ENCODE measurements at places on chromosomes 13 and 19.

GRCh38 chr13:79995334-79995733 is 345.6 kb downstream of the SPRY2 start:
- DNase-seq: peak; percentile 86

DNA sequence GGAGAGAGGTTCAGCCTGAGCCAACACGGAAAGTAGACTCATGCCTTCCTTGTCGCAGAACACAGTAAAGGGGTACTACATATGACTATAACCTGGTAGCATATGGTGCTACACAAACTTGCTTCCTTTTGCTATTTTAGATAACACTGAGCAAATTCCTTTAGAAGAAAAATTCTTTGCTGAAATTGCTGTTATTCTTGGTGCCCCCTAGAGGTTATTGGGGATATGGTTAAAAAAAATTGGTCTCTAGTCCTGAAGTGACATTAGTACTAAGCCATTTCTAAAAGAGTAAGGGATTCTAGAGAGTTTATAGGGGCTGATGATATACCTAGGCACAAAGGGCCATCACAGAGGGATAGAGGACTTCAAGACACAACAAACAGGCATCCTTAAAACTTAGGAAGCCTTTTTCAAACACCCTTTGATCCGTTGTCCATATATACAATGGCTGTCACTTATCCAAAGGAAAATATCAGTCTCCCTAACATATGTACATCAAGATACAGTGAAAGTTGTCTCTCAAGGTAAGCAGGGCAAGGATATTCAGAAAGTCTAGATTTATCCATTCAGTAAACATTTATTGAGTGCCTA is 13.9 kb upstream of the HS6ST3 start:
- DNase-seq: peak; percentile 23

DNA sequence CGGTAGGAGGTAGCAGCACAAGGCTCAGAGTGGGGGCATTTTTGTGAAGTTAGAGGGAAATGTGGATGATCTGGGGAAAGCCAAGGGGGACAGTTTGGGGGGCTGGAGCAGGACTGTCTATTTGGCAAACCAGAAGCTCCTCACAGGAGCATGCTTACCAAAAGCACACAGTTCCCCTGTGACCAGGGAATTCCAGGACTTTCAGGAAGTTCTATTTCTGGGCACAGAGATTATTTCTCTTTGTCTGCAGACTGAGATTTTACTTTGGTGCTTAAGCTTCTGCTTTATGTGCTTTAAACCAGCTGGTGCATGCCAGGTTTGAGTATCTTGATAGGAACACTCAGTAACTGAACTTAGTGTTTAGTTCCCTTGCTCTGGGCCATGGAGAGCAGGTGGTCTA is 525.3 kb downstream of the DIAPH3 start:
- no peak for DNase-seq

DNA sequence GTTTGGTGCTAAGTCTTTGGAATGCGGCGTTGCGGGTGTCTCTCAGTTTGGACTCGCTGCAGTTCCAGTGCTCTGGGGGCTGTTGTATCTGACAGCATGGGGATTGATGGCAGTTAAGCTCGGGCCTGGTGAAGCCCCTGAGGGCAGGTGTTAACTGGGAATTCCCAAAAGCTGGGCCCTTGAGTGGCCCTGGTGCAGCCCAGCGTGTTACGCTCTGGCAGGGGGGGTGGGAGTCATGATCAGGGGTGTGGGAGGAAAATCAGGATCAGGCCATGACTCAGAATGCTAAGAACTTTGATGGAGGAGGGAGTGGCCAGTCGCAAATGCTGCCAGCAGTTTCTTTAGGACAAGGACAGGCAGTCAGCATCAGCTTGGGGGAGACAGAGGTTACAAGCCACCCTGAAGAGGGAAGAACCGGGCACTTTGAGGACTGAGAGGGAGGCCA is 19.6 kb downstream of the AP2A1 start:
- peak; percentile 27 for DNase-seq

DNA sequence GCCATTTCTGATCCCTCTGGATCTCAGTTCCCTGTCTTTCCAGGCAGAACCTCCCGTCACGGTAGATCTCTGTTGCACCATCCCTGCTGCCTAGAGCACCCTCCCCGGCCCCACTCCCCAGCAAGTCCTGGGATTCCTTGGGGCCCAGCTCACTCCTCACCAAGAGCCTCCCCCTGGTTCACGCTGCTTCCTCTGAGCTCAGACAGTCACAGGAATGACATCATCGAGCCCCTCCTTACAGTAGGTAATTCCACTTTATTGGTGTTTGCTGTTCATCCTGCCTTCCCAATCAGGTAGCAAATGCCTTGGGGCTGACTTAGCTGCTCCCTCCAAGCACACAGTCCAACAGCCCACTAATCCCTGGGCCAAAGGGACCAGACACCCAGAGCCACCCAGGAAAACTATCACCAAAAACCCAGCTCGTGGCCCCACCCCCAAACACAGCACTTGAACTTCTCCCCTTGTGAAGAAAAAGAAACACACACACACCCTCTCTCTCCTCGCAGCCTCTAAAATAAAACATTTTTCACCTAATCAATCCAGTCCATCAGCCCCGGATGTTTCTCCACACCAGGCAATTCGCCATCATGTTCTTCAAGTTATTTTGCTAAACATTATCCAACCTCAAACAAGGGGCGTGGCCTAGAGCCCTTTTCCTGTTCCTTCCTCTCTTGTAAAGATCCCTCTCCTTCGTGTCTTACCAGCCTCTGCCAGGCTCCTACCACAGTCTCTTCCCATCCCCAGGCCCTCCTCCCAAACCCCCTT is 2.5 kb downstream of the NAPA start:
- peak; percentile 23 for DNase-seq

DNA sequence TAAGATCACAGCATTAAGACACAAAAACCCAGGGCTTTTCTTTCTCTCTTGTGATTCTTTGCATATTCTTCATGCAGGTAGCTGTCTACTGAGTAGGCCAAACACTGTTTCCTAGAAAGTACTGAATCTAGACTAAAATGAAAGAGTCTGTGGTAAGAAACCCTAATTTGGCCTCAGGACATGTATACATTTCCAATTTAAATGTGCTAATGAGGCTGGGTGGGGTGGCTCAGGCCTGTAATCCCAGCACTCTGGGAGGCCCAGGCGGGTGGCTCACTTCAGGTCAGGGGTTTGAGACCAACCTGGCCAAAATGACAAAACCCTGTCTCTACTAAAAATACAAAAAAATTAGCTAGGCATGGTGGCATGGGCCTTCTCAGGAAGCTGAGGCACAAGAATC is 57.8 kb downstream of the MYCBP2 start:
- DNase-seq: no peak

- peak; percentile 23 for DNase-seq
Measured at GRCh38 chr13:21010621-21011020, 50.8 kb downstream of the LATS2 start.

DNA sequence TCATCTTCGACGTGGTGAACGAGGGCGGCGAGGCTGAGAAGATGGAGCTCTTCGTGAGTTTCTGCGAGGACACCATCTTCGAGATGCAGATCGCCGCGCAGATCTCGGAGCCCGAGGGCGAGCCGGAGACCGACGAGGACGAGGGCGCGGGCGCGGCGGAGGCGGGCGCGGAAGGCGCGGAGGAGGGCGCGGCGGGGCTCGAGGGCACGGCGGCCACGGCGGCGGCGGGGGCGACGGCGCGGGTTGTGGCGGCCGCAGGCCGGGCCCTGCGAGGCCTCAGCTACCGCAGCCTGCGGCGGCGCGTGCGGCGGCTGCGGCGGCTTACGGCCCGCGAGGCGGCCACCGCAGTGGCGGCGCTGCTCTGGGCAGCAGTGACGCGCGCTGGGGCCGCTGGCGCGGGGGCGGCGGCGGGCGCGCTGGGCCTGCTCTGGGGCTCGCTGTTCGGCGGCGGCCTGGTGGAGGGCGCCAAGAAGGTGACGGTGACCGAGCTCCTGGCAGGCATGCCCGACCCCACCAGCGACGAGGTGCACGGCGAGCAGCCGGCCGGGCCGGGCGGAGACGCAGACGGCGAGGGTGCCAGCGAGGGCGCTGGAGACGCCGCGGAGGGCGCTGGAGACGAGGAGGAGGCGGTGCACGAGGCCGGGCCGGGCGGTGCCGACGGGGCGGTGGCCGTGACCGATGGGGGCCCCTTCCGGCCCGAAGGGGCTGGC is 52.6 kb downstream of the MAP4K1 start:
- no peak for DNase-seq

- peak; percentile 29 for DNase-seq
Measured at GRCh38 chr19:10861103-10861651, 10.2 kb upstream of the CARM1 start.

- no peak for DNase-seq
Measured at GRCh38 chr19:33206261-33207039, 12.3 kb downstream of the LRP3 start.

- DNase-seq: peak; percentile 34
Measured at GRCh38 chr19:3274942-3275582, 50.6 kb downstream of the CELF5 start.

- DNase-seq: peak; percentile 95
Measured at GRCh38 chr19:7920519-7921301, 572 bp downstream of the SNAPC2 start.

DNA sequence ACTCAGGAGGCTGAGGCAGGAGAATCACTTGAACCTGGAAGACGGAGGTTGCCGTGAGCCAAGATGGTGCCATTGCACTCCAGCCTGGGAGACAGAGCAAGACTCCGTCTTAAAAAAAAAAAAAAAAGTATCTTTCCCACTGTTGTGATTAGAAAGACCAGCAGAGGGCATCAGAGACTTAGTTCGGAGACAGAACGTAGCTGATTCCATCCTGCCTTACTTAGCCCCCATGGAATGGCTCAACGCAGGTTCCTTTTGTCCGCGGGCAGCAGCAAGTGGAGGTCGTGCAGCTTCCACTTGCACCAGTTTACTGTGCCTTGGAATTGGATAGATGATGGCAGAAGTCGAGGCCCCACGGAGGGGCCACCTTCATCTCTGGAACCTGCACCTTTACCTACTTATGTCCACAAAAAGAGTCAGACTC is 8.1 kb downstream of the TIMM29 start:
- DNase-seq: peak; percentile 76

DNA sequence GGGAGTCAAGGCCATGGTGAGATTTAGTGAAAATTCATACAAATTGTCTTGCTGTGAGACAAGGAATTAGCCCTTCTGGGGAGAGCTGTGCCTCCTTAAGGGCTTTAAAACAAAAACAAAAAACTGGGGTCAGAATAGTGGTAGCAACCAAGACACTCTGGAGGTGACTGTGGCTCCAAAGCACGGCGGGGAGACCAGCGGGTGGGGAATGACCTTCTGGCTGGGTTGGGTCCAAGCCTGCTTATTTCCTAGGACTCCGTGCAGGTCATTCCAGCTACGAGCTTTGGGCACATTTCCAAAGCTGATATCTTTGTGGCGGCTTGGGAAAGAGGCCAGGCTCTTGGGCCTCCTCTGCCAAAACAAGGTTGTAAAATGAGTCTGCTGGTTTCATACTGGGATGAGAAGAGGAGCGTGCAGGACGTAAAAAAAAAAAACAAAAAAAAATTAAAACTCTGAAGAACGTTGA is 348.3 kb downstream of the UQCRFS1 start:
- no peak for DNase-seq

DNA sequence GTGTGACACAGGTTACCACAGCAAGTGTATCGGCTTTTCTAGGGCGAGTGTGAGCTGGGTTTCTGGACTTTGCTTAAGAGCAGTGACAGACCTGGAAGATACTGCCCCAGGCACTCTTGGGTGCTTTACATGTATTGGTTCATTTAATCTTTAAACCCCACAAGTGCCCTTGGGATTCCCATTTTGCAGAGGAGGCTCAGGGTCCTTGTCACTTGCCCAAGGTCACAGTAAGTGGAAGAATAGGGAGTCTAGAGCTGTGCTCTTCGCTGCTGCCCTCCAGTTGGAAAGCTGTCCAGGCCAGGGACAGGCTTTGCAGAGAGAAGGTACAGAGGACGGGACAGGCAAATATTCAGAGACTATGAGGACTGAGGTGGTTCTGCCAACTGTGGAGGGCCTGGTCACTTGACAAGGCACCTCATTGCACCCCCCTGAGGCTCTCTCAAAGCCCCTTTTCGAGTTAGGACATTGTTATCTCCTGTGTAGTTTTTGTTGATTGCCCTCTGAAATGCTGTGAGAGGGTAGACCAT is 42.4 kb downstream of the BBC3 start:
- no peak for DNase-seq

- no peak for DNase-seq
Measured at GRCh38 chr19:44993526-44993925, 7.7 kb upstream of the RELB start.

- DNase-seq: no peak
Measured at GRCh38 chr13:99158846-99159245, 41.8 kb upstream of the UBAC2 start.

DNA sequence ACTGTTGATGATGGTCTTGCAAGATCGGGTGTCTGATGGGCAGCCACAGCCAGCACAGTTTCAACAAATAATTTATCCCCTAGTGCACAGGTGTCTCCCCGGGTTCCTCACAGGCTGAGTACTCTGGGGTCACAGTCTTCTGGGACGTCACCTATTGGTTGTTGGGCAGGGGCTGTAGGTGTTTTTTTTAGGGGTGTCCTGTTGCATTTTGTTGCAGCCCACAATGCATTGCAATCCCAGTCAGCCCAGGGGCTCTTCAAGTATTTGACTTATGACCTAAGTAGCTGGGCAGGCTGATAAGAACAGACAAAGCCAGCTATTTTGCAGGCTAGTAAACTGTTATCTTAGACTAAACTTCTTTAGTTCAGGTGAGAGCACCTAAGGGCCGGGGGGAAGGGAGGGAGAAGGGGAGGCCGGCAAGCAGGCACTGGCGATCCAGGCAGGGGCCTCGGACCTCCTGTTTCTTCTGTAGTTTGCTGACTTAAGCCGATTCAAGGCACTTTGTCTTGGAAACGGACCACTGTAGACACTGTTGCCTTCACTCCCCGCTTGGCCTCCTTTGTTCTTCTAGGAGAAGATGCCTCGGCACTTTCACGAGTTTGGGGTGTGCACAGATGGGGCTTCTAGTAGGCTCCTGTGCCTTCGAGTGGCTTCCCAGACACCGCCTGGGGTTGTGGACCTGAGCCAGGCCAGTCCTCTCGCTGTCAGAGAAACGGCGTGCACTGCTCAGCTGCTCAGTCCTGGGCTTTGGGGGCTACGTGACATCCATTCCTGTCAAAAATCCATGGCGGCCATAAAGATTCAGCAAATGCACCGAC is 33.9 kb upstream of the GRTP1 start:
- DNase-seq: no peak

GRCh38 chr13:110506859-110507566 is 54.5 kb downstream of the RAB20 start:
- DNase-seq: peak; percentile 31

DNA sequence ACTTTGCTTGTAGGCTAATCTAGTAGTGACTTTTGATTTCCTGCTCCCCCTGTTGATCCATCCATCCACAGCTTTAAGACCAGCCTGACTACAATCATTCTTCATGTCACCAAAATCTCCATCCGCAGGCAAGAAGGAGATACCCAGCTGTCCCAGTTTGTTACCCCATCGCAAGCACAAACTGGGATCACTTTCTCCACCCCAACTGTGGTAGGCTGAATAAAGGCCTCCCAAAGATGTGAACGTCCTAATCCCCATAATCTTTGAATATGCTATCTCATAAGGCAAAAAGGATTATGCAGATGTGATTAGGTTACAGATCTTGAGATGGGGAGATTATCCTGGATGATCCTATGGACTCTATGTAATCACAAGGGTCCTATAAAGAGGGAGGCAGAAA is 202.0 kb downstream of the ENOX1 start:
- DNase-seq: no peak

Measured in fibroblast of skin of back (primary cell).